Activated CD8-positive, alpha-beta memory T cell treated with anti-CD3 and anti-CD28 coated beads for 1 hour (primary cell): ENCODE measurements at places on chromosomes 6 and 20.

DNA sequence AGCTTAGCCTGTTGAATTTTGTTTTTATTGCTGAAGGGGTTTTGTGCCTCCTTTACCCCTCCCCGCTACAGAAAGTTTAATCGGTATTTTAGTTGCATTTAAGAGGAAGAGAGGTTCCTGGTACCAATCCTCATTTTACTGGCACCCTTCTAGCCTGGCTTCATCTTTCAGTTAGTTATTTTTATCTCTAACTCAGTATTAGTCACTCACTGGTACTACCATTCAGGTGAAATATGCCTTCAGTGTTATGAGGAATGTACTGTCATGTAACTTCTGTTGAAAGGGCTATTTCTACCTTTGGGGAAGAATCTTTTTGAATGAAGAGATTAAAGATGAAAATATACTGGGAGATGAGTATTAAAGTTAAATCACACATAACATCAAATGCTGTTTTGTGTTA is 211.8 kb downstream of the CDKAL1 start:
- no peak for DNase-seq

GRCh38 chr6:4776493-4777393 is 539 bp downstream of the CDYL start:
- peak; percentile 2 for DNase-seq

GRCh38 chr6:115058414-115059211 is 715.8 kb upstream of the HS3ST5 start:
- DNase-seq, result no peak

DNA sequence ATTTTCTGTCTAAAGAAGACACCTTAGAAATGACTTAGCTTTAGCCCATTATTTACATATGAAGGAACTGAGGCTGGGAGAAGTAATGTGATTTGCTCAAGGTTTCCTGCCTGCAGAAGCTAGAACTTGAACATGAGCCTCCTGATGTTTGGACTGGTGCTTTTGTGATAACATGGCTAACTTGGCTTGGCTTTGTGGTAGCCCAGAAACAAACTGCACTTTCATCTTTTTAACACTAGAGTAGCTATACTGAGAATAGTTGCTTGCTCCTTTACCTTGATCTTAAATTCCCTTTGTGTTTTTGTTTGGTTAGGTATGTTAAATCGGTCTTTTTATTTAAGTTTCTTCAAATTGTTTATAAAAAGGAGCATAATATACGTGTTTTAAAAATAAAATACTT is 163.5 kb upstream of the MANEA start:
- no peak for DNase-seq

DNA sequence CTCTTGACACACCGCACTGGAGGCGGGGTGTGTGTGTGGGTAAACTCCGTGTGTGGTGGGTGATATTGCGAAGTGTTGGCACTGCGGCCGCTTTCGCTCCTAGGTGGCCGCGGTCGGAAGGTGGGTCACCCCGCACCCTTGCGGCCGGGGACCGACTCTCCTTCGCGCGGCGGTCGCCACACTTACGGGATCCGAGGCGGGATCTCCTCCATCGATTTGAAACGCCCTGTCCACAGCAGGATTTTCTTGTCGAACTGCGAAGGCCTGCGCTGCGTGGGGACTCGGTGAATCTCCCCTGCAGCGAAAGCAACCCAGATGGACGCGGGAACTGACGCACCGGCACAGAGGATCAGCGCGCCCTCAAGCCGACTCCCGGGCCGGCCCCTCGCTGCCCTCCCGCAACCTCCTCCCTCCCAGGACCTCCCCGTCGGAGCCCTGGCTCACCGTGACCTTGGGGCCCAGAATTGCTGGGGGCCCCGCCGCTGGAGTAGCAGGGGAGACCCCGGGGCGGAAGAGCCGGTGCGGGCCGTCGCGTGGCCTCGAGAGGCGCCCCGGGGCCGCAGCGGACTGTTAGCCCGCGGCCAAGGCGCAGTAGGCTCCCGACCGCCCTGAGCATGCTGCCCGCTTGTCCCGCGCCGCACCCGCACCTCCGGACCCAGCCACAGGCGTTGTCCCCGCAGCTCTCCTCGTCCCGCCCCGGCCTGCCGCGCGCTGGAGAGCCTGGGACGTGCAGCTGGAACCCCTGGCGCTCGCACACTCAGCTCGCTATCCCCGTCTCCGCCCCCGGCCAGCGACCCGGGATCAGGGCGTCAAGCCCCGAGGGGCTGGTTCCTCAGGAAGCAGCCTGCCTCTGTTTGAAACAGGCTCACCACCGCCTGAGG is at the start of gene FAM162B:
Gene FAM162B (minus strand): TSS at position 759 of the 881 bp plus-strand sequence. CDS start 143 bp downstream, at position 616.
- DNase-seq, result no peak

DNA sequence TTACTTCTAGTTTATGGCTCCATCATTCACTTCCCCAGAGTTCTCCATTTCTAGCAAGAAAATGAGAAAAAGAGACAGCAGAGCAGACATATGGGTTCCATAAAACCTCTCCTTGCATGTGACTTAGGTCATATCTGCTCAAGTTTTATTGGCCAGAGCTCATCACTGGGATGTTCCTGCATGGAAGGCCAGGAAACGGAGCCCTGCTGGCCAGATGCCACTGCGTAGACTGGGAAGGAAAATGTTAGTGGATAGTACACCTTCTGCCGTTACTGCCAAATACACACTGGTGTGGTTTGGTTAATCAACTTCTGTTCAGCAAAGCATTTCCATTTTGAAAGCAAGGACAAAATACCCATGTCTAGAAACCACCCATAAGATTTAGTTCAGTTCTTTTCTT is 220.6 kb upstream of the TSHZ2 start:
- no peak for DNase-seq

DNA sequence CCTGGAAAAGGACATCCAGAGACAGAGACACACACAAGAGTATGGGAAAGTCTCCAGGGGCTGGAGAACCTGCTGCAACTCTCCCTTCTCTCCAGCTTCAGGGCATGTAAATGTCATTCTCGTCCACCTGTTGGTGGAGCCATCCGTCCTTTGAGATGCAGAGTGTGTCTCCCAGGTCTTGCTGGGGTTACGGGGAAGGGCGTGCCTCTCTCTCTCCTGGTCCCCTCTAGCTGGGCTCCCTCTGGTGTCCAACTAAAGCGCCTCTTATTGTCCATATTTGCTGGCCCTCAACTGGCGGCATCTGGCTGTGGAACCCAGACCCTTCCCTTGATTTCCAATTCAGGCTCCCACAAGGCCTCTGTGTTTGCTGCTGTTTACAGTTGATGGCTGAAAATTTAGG is 244.1 kb downstream of the BMP7 start:
- DNase-seq, result no peak

DNA sequence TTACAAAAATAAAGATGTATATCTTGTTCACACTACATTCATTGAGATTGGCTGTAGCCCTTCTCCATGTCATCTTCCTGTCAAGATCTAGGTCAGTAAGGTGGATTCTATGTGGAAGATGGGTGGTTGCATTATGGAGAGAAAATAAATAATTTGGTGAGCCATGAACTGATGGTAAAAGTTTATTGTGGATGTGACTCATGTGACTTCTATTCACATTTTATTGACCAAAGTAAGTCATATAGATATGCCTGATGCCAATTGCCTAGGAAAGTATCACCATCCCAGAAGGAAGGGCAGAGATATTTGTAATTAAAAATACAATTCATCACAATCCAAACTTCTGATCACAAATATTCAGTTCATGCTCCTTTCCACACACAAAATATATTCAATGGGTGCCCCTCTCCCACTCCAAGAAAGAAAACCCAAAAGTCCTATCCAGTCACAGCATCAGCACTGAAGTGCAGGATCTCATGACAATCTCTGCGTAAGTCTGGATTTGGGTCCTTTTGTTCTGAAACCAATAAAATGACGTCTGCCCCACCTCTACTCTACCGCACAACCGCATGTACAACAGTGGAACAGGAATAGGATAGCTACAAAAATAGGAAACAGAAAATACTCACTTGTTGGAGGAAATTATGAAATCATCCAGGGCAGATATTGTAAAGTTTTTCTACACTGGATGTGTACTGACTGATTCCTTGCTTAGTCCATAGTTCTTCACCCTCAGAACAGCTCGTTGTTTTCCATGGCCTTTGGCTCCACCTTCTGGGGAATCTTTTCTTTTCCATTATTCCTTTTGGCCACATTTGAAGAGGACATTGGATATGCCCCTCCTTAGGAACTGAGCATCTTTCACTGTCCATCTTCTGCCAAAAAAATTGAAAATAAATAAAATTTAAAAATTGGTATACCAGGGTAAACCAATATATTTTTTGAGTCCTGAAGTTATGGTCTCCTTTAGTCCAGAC is 16.1 kb upstream of the SLC17A3 start:
- DNase-seq, result no peak

GRCh38 chr20:58389324-58389967 is 417 bp downstream of the VAPB start:
- no peak for DNase-seq

- no peak for DNase-seq
Observed at GRCh38 chr6:79238919-79239318, 4.4 kb upstream of the HMGN3 start.

GRCh38 chr20:9186396-9186795 is 117.5 kb downstream of the PLCB4 start:
- DNase-seq, result no peak

DNA sequence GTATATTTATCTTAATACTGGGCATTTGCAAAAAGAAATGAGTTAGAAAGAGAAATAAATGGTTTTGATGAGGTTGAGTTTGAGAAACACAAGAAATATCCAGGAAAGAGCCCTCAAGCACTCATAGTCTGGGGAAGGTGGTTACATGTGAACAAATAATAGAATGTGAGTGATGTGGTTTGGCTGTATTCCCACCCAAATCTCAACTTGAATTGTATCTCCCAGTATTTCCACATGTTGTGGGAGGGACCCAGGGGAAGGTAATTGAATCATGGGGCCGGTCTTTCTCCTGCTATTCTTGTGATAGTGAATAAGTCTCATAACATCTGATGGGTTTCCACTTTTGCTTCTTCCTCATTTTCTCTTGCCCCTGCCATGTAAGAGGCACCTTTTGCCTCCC is 334.1 kb downstream of the COL12A1 start:
- DNase-seq, result no peak

GRCh38 chr20:53020834-53021233 is 48.7 kb downstream of the TSHZ2 start:
- no peak for DNase-seq

DNA sequence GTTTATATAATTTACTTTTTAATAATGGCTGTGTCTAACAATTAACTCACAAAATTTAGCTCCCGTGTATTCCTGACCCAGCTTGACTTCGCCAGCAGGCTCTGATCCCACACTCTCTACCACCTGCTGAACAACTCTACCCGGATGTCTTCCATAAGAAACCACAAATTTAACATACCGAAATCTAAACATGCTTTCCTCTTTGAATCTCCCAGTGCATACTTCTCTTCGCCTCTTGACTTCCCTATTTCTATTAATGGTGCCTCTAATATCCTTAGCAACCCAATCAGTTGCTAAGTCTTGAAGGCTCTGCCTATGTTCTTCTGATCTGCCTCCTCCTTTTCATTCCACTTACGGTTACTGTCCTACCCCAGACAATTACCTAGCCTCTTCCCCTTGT is 4.6 kb upstream of the MYB start:
- DNase-seq, result no peak

- no peak for DNase-seq
Observed at GRCh38 chr6:44446626-44447300, 59.3 kb downstream of the CDC5L start.

DNA sequence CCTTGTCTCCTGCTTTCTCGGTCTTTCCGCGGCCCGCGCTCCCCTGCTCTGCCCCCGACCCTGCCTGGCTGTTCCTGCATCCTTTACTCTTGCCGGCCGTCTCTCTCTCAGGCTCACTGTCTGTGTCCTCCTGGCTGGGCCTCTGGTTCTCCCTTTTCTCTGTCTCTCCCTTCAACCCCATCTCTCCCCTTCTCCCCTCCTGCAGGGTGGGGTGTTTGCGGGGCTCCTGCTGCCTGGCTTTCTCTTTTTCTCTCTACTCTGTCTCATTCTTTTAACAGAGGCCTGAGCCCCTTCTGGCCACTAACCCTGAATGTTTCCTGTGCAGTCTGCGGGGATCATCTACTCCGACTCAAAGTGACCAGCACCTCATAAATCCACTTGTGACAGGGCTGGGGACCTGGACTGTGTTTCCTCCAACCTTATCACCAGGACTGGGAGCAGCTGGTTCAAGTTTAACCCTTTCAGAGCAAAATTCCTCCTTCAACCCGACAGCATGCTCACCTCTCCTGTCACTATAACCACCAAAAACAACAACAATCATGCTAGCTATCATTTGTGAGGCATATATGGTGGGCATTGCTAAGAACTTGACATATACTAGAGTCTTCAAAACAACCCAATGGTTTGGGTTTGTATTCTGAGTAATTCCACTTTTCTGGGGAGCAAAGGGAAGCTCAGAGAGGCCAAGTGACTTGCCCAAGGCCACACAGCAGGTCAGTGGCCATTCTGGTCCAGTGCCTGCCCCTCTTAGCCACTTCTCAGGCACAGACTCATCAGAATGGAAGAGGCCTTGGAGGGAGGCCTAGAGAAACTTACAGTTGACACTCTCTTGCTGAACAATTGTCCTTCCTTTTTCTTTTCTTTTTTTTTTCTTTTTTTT is 811 bp upstream of the RSPO4 start:
- DNase-seq, result no peak

- no peak for DNase-seq
Observed at GRCh38 chr6:11824986-11825385, 46.4 kb upstream of the ADTRP start.

- DNase-seq, result no peak
Observed at GRCh38 chr6:9702914-9703313, 712.0 kb downstream of the TFAP2A start.

DNA sequence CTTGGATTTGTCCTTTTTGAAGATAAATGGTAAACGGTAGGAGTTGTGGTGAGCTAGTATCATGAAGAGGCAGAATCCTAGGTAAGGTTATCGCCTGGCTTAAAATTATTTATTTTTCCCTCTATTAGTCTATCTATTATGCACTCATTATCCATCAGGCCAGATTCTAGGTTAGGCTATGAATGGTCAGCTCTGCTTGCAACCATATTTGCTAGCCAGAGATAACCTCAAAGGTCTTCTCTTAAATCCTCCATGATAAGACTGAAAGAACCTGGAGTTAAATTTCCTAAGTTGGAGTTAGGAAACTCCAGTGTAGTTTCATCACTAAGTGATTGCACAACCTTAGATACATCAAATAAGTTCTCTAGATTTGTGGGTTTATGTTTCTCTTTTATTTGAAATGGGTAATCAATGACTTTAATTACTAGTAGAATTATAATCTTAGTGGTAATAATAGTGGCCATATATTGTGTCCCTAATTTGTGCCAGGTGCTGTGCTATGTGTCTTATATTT is 302.1 kb upstream of the RUNX2 start:
- DNase-seq, result no peak

- no peak for DNase-seq
Observed at GRCh38 chr20:32621071-32621890, 36.1 kb upstream of the NOL4L start.

DNA sequence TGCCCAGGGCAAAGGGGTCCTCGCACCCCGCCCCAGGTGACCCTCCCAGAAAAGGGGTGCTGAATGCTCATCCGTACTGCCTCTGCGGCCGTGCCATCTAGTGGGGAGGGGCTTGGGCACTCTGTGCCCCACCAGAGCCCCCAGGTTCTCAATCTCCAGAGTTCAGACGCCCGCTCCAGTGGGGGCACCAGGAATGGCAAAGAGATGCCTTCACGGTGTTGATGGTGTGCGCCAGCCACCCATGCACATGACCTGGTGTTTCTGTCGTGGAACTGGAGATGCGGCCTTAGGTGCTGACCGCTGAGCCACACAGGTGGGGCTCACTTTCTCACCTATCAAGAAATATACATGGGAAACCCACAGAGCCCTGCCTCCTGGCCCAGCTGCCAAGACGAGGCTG is 30.8 kb downstream of the GNAS-AS1 start:
- no peak for DNase-seq

GRCh38 chr20:34717230-34718095 is 13.3 kb downstream of the TP53INP2 start:
- DNase-seq, result no peak

- no peak for DNase-seq
Observed at GRCh38 chr6:151112130-151112529, 127.6 kb upstream of the AKAP12 start.
